Stimulated activated naive CD4-positive, alpha-beta T cell (primary cell): ENCODE measurements at places on chromosomes 12 and 14.

- no peak for DNase-seq
Measured at GRCh38 chr12:51890133-51890464, 2.2 kb downstream of the ANKRD33 start.

- DNase-seq: no peak
Measured at GRCh38 chr12:114306646-114307045, 99.3 kb downstream of the TBX5 start.

- no peak for DNase-seq
Measured at GRCh38 chr14:96053600-96054381, 14.6 kb downstream of the C14orf132 start.

DNA sequence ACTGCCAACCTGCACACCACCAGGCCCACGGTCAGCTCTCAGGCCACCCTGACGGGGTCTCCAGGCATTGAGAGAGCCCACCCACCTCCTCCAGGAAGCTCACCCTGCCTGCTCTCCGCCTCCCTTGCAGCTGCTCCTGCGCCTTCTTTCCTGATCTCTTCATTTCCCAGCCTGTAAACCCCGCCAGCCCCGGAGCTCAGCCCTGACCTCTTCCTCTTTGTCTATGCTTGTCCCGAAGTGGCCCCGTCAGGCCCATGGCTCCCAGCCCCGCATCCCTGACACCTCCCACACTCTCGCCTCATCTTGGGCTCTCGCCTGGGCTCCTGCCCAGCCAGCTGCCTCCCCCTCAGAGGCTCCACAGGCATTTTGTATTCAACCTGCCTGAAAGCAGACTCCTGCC is 139.3 kb downstream of the CALM1 start:
- DNase-seq: no peak

- no peak for DNase-seq
Measured at GRCh38 chr12:26514364-26514763, 318.6 kb downstream of the ITPR2 start.

DNA sequence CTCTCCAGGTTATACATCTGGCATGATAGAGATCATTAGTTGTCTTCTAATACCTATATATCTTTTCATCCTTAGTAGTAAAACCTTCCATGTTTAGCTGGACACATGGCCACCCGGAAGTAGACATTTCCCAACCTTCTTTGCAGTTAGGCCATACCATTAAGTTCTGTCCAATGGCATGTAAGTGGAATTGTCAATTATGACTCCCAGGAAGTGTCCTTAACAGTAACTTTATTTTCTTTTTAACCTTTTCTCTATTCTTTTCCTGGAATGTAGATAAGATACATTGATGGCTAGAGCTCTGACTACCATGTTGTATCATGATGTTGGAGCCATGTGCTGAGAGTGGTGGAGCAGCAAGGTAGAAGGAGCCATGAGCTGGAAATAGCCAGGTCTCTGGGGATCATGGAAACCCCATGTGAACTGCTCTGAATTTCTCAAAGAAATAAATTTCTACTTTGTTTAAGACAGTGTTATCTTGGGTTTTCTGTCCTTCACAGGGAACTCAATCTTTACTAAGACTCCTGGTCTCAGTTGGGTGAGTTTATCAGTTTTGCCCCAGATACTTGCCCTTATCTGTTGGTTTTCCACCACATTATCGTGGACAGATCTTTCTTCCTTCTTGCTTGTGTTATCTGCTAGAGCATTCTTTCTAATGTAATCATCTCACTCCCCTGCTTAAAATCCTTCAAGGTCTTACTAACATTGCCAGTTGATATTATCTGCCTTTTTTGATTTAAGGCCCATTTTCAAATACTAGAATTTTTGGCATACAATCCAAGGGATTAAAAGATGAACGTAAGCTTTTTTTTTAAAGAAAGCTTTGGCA is 5.1 kb upstream of the LTA4H start:
- DNase-seq: no peak

DNA sequence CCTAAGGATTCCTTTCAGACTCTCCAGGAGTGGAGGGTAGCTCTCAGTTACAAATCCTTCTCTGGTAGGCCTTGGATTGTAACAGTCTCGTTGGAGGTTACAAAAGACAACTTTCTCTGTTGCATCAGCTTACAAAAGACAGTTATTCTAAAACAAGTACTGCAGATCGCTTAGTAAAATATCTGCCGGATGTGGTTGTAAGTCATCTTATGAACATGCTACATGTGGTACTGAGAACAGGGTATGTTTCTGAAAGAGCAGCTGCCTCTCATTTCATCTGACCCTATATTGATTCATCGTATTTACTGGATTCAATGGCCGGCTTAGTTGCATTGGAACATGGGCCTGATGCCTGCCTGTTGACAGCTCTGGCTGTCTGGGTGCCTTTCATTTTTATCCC is 157.4 kb downstream of the PTCSC3 start:
- no peak for DNase-seq

DNA sequence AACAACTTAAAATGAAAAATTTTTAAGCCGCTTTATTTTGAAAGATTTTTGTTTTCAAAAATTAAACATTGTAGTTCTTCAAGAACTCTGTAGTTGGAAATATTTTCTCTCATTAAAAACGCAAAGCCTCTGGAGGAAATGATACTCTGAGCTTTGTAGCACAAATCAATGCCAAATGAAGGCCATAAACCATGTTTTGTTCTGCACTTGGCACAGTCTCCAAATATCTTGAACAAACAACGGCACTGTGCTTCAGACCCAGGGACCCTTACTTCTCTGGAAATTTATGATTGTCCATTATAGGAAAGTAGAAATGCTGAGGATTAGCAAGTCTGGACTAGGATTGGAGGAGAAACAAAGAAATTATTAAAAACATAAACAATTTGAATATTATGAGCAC is 160.8 kb upstream of the BMP4 start:
- DNase-seq: no peak

- DNase-seq: no peak
Measured at GRCh38 chr14:77579065-77579464, 37.4 kb downstream of the SPTLC2 start.

- DNase-seq: no peak
Measured at GRCh38 chr12:66035288-66035966, 95.1 kb downstream of the LLPH start.

DNA sequence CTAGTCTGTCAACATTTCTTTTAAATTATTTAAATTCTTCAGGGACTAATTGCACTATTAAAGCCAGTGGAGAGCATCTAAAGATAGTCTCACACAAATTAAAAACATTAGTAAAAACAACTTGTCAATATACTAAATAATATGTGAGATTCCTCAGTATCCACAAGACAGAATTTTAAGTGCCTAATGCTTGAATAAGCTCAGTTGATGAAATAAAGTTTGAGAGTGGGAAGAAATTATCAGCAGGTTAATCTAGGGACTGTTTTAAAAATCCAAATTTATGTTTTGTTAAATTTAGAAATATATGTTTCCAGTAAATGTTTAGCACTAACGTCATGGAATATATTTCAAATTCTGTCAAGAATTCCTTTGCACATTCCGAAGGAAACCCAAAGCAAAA is 105.2 kb downstream of the SLC41A2 start:
- DNase-seq: no peak

DNA sequence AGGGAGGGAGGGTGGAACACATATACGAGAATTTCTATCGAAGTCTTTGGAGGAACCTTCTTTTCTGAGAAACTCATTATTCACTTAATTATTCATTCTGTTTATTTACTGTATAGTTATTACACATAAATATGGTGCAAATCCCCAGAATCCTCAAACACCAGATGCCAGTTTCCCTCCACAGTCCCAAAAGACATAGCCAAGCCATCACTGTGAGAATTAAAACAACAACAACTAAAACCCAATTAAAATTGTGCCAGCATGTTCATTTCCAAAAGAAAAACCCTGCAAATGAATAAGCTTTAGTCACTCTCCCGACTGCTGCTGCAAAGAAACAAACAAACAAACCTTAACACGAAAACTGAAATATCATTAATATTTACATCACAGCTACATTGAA is 173.5 kb downstream of the EFCAB11 start:
- no peak for DNase-seq

- no peak for DNase-seq
Measured at GRCh38 chr12:96166765-96167164, 27.4 kb upstream of the ELK3 start.

- DNase-seq: no peak
Measured at GRCh38 chr12:56769868-56770267, 6.7 kb downstream of the HSD17B6 start.
